Right ventricle myocardium inferior (tissue), 1 donor: ENCODE measurements at places on chromosomes 7 and 10.

GRCh38 chr10:120806081-120806480, 45.1 kb upstream of the WDR11 start:
- DNase-seq = no peak

DNA sequence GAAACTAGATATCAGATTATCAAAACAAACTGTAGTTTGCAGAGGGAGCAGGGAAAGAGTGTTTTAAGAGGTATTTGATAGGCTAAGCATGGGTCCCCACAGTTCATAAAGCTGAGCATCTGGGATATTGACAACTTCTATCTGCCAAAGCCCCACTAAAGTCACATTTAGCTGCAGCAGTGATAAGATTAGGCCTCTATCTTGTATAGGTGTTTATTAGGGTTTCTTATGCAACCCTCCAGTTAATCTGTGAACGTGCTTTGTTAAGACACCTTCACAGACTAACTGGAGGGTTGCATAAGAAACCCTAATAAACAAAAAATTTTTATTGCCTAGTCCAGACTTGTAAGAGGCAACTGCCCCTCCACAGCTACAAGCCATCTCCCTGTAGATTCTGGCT, 78.0 kb downstream of the CYP51A1 start:
- no peak for DNase-seq

DNA sequence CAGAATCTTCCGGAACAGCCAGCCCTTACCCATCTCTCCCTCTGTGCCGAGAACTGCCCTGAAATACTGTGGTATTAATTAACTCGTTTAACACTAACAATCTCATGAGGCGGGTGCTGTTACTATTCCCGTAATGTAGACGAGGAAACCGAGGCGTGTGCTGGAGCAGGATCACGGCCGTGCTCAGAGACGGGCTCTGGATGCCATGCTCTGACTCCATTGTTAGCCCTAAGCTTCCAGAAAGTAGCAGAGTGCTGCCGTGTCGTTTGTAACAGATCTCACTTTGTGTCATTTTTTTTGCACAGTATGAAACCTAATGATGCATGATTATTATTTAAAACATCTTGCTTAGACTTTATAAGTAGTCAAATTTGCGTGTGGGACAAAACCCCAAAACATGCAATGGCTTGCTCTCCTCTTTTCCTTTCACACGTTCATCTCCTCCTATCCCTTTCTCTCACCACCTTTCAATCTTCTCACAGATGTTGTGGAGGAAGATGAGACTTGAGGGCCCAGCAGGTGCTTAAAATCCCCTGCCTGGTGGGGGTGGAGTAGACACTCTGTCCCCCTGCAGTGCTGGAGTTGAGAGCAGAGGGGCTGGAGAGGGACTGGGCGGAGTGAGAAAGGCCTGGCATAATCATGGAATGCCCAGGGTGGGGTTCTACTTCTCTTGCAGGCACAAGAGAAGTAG, 482 bp upstream of the ACTR3C start:
- DNase-seq = no peak

- no peak for DNase-seq
Measured at GRCh38 chr10:70417568-70417967, 13.6 kb downstream of the EIF4EBP2 start.

GRCh38 chr7:75866114-75866488, 12.7 kb upstream of the RHBDD2 start:
- no peak for DNase-seq

DNA sequence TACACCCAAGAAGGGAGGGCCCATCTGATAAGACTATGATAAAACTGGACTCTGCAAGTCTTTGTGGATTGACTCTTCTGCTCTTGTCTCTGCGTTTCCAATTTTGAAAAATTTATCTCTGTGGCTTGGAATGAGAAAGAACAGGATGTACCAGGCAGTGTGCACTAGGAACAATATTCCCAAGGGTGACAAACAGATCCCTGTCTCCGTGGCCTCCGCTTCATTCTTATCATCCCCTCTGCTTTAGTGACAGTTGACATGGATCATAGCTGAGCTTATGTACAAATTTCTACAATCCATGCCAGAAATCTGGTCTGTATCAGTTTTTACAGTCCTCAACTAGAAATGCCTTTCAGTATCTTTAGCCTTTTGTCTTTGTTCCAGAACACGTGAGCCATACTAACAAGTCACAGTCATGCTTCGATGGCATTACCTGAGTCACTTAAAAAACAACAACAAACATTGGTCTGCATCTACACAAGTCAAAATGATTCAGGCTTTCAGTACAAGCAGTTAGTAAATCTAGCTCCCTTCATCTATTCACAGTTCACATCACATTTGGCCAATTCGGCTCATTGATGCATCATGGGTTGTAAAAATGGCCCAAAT, 393.6 kb upstream of the CELF2 start:
- DNase-seq = no peak

DNA sequence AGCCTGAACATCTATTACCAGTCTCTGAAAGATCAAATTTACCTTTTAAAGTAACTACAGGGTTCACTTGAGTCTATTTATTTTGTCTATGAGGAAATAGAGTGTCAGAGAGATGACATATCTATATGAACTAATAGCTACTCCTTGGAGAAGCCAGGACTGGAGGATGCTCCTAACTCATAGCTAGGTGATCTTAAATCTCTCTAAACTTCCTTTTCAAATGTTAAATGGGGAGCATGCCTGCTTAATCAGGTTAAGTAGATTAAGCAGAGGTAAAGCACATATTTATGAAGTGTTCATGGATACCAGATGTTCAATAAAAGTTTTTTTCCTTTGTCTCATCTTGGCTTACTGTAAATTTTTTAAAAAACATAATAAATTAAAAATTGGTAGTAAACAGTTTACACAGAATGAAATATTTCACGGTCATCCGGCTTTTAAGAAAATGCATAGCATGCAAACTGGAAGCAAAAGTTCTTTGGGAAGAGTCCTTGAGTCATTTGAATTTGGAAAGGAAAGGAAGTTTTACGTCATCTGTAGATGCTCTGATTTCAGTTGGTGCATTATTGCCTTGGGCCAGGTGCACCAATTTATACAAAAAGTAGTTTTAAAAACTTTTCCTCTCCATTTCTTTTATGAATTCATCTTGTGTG, 155.1 kb downstream of the BICC1 start:
- DNase-seq = no peak

DNA sequence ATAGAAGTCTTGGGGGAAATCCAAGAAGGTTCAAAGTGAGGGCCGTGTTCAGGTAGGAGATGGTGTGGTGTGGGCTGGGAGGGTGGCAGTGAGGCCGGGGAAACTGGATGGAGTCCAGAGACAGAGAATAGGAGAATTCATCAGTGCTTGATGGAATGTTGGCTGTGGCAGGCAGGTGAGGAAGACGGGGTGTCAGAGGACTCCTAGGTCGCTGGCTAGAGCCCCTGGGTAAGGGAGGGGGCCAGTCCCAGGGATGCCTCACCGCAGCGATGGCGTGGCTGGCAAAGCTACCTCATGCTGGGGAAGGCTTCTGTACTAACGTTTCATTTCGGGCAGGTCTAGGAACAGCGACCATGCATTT, 373.0 kb downstream of the RPS24 start:
- DNase-seq = no peak

GRCh38 chr7:134552105-134552504, 3.2 kb downstream of the AKR1B15 start:
- no peak for DNase-seq

DNA sequence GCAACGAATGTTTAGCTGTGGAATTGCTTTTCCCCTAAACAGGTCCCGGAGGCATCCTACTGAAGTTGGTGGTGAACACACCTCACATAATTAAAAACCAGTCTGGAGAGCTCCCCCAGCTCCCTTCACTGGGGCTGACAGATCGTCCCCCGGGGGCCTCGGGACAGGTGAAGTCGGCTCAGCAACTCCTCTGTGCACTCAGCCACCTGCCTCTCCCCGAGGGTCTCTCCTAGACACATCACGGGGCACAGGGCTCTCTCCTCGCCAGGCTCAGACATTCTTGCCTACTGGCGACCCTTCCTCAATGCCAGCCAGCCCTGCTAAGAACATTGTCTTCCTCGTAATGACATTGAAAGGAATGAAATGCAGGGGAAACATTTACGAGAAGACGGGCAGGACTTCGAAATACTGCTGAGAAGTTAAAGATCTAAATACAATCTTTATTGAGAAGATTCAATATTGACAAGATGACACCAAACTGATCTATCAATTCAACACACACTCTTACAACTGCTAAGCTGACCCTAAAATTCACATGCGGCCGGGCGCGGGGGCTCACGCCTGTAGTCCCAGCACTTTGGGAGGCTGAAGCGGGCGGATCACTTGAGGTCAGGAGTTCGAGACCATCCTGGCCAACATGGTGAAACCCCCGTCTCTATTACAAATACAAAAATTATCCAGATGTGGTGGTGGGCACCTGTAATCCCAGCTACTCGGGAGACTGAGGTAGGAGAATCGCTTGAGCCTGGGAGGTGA, 88.1 kb upstream of the DNAAF5 start:
- DNase-seq = no peak

DNA sequence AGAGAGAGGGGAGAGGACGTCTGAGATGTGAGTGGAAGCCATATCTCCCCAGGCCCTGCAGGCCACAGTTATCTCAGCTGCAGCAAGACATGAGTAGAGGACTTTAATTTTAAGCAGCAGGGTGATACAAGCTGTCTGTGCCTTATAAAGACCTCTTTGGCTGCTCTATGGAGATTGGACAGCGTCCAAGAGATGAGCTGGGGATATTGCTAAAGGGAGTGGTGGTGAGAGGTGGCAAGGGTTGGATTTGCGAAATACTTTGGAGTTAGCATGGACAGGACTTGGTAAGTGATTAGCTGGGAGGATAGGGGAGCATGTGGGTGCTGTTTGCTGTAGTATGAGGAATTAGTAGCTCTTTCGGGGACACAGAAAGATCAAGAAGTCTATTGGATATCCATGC, 191.8 kb downstream of the CACNB2 start:
- no peak for DNase-seq

GRCh38 chr7:106064771-106065574, 47.1 kb downstream of the SYPL1 start:
- DNase-seq = peak; percentile 86

DNA sequence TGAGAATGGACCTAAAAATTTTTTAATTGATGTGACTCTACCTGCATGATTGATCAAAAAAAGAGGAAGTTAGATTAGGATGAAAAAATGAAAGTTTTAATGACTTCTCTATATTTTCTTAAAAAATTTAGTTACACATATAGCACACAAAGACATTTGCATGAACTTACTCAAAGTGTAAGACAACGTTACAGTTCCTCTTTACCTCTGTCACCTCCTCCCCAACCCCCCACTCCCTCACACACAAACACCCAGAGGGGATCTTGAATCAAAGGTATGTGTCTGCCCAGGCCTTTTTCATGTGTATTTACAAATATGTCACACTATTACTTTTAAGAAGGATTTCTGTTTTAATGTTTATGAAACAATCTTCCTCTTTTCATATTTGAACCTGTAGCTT, 20.6 kb upstream of the CDCA7L start:
- DNase-seq = no peak

- no peak for DNase-seq
Measured at GRCh38 chr7:18347170-18347569, 148.4 kb upstream of the HDAC9 start.

DNA sequence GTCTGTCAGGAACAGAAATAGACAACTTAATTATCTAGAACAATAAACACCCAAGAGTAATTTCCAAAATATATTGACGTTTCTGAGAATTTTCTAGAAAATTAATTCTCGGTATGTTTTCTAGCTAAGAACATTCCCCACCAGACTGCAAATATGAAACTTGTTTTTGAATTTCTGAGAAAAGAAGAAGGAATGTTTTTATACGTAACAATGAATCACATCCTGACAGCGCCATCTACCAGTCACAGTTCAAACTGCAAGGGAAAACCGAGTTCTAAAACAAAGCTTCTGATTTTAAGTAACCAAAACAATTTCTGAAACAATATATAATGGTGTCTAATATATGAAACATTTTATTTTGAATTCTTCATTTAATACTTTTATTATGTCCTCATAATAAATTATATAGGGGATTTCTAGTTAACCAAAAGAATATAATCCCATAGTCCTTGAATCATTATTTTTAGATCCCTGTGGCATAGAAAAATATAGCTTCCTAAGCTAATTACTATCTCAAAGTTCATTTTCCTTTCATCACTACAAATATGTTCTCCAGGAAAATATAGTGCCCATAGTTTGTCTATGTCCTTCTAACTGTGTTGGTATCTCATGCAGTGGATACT, 34.5 kb upstream of the MEOX2 start:
- no peak for DNase-seq

DNA sequence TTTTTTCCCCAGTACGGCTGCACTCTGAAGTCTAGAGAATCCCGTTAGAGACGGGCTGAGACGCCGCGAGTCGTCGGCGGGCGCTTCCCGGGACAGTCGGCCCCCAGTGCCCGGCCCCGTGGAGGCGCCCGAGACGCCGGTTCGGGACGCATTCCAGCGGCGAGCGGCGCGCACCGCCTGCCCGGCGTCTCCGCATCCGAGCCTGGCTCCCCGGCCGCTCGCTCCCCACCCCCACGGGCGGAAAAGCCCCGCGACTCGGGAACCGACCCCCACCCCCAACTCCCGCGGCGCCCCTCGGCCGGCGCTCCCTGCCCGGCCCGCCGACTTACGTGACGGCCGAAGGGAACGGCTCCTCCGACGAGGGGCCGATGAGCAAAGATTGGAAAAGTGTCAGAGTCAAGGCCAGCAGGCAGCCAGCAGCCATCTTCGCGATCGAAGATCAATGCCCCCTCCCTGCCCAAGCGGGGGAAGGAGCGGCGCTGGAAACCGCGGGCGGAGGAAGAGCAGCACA, 486 bp downstream of the CACNA2D1 start:
- no peak for DNase-seq

DNA sequence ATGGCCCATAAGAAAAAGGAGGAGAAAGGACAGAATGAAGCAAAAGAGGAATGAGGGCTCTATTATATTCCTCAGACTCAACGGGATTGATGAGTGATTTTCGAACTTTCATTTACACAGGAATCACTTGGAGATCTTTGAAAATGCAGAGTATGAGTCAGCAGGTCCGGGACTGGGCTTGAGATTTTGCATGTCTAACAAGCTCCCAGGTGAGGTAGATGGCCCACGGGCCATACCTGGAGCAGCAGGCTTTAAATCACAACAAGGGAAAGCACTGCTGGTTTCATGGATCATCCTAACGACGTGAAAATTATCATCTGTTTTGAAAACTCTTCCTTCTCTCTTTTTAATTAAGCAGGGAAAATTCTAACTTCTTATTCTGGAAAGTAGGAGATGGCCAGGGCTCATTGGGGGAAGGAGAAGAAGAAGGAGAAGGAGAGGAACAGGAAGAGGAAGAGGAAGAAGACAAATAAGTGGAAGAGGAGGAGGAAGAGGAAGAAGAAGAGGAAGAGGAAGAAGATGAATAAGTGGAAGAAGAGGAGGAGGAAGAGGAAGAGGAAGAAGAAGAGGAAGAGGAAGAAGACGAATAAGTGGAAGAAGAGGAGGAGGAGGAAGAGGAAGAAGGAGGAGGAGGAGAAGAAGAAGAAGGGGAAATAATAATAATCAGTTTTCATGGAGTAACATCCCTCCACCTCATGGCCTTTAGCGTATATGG, 3.8 kb upstream of the SDK1 start:
- DNase-seq = no peak
